ENCODE measurements at places on chromosomes 2 and 18.

GRCh38 chr2:160499865-160500264, 6.3 kb upstream of the RBMS1 start:
- no peak for DNase-seq

DNA sequence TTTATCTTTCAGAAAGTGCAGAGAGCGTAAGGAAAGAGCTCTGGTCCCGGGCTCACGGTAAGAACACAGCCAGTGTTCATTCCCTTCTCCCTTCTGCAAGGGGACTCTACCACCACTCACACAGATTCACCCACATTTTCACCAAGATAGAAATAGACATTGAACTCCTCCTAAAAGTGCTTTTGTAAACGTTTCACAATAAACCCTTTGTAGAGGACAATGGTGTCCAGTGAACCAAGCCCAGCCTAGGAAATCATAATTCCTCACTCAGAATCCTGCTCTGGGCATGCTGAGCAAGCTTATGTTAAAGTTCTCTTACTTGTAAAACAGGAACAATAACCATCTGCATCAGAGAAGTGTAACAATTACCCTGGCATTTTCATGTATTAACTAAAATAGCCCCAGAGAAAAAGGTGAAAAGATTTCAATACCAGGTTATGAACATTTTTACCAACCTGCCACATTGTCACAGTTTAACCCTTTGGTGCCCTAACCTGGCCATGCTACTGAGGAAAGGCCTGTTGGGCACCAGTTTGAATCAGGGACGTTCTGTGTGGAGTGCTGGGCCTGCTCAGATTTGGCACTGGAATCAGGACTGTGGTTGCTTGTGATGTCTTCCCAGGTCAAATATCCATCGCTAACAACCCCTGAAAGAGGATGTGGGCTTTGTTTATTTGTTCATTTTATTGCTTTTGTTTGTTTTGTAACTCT, 22.5 kb upstream of the NDUFV2 start:
- DNase-seq, result no peak

GRCh38 chr2:24330161-24330560, 30.2 kb downstream of the ITSN2 start:
- no peak for DNase-seq

GRCh38 chr2:100809506-100809905, 10.4 kb upstream of the NPAS2 start:
- no peak for DNase-seq

- no peak for DNase-seq
Observed at GRCh38 chr18:74626049-74626874, 28.6 kb downstream of the ZNF407 start.

GRCh38 chr2:110716959-110717645, 15.3 kb upstream of the ACOXL start:
- DNase-seq, result no peak
